ENCODE measurements at places on chromosomes 6 and 20.

- DNase-seq: peak; percentile 89
Observed at GRCh38 chr6:19851241-19852089, 14.3 kb downstream of the ID4 start.

GRCh38 chr6:118367314-118367713 lies 180.8 kb upstream of the PLN start:
- no peak for DNase-seq

DNA sequence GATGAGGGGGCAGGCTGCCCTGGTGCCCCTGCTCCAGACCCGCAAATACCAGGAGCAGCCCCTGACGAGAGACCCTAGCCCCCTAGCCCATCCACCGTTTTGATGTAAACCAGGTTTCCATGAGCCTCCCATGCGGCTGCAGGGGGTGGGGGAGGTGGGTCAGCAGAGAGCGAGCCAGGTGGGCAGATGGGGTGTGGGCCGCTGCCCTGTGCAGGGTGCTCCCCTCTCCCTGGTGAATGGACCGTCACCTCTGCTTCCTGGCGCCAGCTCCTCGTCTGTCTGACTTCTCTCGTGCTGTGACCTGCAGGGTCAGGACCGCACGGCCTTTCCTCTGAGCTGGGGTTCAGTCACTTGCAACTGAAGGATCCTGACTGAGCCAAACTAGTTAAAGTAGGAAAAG lies 15.7 kb upstream of the BHLHE23 start:
- no peak for DNase-seq

GRCh38 chr20:2473516-2473915 lies 2.9 kb upstream of the SNRPB start:
- DNase-seq: peak; percentile 35

GRCh38 chr6:83838727-83839126 lies 14.4 kb upstream of the RIPPLY2 start:
- no peak for DNase-seq

GRCh38 chr20:23003881-23004460 lies 31.1 kb upstream of the SSTR4 start:
- no peak for DNase-seq

DNA sequence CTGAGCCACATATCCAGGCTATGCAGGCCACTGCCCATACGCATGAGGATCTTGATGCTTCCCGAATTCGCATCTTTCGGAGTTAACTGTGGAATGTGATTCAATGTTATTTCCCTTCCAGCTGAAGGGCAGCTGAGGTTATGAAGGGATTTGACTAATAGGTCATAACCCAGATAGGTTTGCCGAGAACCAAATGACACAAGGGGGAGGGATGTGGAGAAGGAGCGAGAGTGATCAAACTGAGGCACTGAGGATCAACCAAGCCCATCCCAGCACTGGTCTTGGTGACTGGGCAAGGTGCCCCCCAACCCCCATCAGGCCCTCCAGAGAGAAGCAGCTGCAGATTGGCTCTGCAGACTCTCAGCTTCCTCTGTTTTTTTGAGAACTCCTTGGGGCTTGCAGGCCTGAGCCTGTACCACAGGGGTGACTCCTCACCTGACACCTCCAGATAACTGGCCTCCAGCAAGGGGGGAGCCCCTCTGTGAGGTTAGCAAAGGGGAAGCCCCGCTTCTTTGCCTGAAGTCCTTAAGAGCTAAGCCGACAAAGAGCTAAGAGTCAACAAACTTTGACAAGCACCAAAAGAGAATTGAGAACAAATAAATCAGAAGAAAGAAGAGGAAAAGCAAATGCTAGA lies 185.9 kb downstream of the PDE7B start:
- DNase-seq: no peak

DNA sequence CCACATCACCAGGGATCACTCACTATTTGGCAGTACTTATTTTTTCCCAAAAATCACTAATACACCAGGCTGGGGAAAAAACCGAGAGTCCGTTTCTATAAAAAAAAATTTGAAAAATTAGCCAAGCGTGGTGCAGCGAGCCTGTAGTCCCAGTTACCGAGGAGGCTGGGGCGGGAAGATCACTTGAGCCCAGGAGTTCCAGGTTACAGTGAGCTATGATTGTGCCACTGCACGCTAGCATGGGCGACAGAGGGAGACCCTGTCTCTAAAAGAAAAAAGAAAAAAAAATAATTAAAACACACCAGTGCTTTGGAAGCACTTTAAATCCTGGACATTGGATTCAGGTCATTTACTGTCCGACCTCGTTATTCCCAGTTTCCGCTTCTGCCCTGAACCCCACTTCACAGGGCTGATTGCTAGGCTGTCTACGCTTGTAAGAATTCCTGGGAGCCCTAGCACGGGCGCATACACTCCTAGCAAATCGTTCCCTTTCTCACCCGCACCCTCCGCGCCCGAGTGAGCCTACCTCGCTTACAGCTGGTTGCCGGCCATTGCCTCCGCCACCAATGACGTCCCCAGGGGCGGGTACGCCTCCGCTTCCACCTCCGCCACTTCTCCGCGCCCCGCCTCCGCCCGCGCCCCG lies at the start of gene TPMT:
TPMT (minus strand) TSS at position 571 of the 643 bp plus-strand sequence. CDS start 5,950 bp downstream, outside the sequence.
- no peak for DNase-seq

- DNase-seq: no peak
Observed at GRCh38 chr20:17172836-17173516, 53.9 kb upstream of the PCSK2 start.

GRCh38 chr20:37988306-37988954 lies 44.8 kb downstream of the TTI1 start:
- DNase-seq: no peak

DNA sequence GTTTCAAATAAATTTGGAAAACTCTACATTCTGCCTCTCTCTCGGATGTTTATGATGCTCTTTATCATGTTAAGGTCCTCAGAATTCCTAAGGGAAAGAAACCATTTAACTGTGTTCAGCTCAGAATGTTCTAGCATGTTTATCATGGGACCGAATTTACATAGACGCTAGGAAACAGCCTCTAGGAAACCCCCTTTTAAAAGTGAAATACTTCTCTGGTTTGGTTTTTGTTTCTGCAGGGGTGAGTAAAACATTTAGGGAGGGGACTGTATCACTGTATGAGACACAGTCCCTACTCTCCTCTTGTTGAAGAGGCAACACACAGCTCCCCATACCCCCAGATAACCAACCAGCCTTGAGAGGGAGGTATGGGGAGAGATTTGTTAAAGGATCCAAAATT lies 267.6 kb upstream of the SUPT3H start:
- DNase-seq: no peak

DNA sequence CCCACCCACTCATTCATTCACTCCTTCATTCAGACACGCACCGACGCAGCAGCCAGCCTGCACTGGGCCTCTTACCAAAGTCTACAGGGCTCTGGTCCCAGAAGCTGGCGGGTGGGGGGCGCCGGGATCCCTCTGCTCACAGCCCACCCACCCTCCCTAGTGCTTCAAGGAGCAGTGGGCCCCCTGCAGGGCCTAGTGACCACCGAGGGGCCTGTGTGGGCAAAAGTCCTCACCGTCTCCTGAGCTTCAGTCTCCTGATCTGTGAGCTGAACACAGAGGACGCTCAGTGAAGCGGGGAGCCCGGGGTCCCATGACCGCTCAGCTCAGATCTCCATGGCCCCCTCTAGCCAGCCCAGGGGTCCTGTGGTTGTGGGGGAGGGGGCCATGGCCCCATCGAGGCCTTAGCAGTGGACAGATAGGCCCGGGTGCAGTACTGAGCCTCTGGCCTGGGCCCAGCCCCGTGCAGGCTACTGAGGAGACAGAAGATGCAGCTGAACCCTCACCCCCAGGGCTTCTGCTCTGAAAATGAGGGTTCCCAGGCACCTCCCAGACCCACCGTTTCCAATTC lies 33.4 kb upstream of the MRGBP start:
- DNase-seq: no peak

GRCh38 chr6:162951164-162951743 lies 223.5 kb downstream of the PACRG start:
- DNase-seq: no peak

GRCh38 chr6:132070356-132070755 lies 119.2 kb upstream of the CCN2 start:
- no peak for DNase-seq

GRCh38 chr20:51043811-51044210 lies 20.9 kb upstream of the KCNG1 start:
- no peak for DNase-seq

DNA sequence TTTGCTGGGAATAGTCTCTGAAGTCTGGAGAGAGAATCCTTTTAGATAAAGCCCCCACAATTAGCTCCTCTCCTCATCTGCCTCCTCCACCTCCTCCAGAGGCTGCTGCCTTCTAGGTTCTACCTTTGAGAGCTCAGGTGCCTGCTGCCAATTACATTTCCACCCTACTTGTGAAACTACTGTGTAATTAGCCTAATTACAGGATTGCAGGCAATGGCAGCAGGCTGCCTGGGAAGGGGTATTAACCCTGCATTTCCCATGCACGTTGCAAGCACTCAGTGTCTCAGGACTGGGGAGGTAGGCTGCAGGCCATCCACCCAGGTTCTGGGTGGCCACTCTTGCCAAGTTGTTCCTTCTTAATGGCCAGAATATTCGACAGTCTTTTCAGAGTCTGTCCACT lies 215.6 kb upstream of the ZNF217 start:
- DNase-seq: no peak

DNA sequence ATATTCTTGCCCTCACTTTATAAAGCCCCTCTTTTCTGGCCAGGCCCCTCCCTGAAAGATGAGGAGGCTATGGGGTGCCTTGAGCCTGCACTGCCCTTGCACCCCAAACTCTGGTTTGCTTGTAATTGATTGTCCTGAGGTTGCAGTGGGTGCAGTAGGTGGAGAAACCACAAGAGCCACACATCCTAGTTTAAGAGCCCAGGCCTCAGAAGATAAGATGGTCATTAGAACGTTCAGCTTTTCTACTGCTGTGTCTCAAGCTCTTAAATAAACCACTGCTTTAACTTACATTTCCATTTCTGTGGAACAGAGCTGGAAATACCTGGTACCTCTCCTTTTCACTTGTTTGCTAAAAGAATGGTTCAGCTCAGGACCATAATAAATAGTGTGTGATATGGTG lies 9.0 kb downstream of the MRAP2 start:
- DNase-seq: no peak

GRCh38 chr6:52371656-52372191 lies 9.8 kb downstream of the PAQR8 start:
- DNase-seq: no peak

DNA sequence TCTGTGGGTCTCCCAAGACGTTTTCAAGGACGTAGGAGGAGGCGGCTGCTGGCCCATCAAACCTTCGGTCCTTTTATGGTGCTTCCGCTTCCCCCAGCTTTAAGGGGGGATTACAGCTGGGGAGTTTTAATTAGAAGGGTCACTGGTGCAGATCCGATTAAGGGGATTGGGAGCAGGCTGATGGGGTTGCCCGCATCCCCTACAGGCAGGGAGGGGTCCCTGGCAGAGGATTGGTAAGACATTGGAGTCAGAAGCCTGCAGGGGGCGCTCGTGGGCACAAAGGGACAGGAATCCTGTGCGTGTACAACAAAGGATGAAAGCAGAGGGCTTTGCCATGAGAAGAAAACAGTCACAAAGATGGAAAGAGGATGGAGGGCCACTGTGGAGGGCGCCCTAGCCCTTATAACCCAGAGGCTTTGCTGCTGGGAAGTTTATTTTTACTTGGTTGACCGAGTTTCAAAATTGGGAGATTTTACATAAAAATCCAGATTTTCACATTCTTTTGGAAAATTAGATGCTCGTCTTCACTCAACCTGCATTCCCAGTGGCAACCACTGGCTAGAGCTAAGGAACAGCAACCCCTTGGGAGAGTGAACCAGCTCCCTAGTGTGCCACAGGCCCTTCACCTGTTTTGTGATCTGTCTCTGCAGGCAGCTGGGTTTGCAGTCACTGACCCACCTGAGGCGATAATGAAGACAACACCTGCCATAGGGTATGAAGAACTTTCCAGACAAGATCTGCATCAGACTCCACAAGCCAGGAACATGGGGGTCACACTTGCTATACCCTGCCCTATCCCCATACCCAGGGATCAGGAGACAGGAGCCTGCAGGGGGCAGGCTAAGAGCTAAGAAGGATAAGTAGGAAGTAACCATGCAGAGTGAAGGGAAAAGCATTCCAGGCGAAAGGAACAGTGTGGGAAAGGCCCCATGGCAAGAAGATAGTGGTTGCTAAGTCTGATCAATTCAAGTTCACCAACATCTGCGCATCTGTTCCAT lies 97.7 kb downstream of the KCNB1 start:
- peak; percentile 68 for DNase-seq

GRCh38 chr20:53652090-53652858 lies 58.6 kb upstream of the ZNF217 start:
- DNase-seq: no peak

DNA sequence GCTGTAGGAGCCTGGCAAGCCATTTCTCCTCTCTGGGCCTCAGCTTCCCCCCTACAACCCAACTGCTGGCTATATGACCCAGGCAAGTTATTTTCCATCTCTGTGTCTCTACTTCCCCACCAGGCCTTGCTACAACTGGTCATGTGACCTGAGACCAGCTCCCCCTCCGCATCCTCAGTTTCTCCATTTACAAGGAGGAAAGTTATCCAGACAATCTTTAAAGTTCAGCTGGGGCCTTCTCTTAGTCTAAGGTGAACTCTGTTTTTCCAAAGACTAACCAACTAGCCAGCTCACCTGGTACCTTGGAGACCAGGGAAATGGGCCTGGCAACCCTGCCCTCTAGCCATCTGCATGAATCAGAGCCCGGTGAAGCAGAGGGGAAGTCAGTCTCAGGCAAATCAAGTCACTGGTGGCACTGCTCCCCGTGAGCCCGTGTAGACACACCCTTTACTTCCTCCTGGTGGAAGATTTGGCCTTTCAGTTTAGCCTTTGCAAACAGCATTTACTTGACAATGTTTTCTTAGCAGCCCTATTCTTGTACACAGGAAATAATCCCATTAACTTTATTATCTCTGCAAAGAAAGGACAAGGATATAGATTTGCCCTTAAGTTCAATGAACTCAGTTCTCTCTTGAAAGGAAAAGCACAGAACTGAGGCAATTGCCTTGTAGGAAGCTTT lies 157.7 kb downstream of the VEGFA start:
- no peak for DNase-seq

DNA sequence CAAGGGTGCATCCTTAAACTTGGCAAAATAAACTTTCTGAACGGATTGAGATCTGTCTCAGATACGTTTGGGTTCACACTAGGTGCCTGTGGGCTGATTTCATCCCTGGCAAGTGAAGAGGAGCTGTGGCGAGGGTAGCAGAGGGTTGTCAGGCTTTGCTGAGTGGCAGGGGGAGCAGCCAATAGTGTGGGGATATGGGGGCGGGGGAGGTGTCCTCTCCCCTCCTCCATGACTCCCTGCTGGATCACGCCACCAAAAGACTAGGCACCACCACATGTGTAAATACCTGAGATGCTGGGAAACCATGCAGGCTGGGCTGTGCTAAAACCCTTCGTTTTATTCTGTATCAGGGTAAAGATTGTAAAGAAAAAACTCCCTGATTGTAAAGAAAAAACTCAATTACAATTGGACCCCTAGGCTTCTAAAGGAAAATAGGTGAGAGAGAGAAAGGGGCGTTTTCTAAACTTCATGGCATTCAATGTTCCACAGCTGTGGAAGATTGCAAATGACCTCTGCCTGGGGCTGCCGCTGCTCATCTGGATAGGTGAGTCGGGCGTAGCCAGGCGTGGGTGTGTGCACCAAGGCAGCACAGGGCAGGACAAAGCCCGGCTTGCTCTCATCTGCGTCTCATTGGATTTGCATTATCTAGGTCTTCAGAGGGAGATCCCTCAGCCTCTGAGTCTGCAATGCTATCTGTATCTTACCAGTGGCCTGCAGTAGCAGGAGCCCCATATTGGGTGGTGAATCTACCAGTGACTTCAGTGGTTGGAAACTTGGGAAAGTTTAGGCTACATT lies 26.9 kb upstream of the ADTRP start:
- no peak for DNase-seq

GRCh38 chr6:157908369-157909281 lies 73.0 kb upstream of the SYNJ2 start:
- no peak for DNase-seq

- DNase-seq: peak; percentile 87
Observed at GRCh38 chr6:35049900-35050756, 91.0 kb downstream of the TCP11 start.
